ENCODE measurements at places on chromosomes 12 and 14.

DNA sequence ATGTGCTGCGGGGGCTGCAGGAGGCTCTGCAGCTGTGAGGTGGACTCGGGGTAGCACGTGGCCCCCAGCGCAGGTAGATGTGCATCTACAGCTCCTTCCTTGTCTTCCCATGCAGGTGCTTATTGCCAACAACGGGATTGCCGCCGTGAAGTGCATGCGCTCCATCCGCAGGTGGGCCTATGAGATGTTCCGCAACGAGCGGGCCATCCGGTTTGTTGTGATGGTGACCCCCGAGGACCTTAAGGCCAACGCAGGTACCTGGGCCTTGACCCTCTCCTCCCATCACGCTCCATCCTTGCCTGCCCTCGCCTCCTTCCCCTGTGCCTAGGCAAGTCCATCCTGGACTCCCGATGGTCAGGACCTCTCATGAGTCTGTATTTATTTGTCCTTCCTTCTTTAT is 51.4 kb downstream of the ACACB start:
- no peak for DNase-seq

DNA sequence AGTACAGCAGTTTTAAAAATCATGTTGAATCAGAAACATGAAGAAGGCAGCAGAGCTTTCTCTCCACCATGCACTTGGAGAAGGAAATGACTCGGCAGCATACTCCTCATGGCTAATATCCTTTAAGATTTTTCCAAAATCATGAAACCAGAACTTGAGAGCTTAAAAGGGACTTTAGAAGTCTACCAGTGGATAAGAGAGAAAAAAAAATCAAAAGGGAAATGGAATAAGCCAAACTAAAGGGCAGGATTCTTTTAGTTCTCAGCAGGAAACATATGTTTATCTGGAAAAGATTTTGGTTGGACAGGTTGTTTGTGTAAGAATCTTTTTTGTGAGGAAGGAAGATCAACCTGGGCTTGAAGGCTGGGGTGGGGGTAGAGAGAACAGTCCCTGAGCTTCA is 111.8 kb downstream of the PRKCH start:
- no peak for DNase-seq

DNA sequence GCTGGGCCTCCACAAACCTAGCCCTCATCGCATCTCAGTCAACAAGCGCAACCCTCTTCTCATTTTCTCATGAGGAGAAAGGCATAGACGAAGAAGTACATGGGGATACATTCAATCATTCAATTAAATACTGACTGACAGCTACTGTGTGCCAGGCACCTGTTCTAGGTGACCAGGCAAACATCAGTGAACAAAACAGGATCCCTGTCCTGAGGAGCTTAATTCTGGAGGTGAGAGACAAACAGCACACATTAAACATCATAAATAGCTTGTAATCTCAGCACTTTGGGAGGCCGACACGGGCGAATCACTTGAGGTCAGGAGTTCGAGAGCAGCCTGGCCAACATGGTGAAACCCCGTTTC is 362 bp upstream of the ACYP1 start:
- DNase-seq, result no peak

DNA sequence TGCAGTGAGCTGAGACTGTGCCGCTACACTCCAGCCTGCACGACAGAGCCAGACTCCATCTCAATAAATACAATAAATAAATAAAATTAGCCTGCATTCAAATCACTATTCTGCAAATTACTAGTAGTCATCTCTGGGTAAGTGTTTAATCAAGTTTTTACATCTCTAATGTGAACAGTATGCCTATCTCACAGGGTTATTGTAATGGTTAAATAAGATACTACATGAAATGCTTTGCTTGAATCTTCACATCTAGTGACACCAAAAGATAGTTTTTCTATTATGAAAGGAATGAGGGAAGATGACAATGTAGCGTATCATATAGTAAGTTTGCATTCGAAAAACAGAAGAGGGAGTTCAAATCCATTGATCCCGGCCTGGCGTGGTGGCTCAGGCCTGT is 2.1 kb downstream of the SRSF9 start:
- no peak for DNase-seq

- DNase-seq, result no peak
Observed at GRCh38 chr12:54258201-54258681, 21.7 kb downstream of the CBX5 start.

DNA sequence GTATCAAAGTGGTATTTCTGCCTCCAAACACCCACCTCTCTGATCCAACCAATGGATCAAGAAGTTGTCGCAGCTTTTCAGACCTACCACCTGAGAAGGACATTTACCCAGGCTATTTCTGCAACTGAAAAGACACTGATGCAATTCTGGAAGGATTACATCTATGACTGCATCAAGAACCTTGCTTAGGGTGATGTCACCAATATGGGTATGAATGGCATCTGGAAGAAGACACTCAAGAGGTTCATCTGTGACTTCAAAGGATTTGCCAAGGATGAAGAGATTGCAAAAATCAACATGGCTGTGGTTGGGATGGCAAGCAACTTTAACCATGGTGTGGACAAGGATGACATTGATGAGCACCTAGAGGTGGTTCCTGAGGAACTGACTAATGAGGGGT is 154.2 kb downstream of the PCNX1 start:
- DNase-seq, result no peak

DNA sequence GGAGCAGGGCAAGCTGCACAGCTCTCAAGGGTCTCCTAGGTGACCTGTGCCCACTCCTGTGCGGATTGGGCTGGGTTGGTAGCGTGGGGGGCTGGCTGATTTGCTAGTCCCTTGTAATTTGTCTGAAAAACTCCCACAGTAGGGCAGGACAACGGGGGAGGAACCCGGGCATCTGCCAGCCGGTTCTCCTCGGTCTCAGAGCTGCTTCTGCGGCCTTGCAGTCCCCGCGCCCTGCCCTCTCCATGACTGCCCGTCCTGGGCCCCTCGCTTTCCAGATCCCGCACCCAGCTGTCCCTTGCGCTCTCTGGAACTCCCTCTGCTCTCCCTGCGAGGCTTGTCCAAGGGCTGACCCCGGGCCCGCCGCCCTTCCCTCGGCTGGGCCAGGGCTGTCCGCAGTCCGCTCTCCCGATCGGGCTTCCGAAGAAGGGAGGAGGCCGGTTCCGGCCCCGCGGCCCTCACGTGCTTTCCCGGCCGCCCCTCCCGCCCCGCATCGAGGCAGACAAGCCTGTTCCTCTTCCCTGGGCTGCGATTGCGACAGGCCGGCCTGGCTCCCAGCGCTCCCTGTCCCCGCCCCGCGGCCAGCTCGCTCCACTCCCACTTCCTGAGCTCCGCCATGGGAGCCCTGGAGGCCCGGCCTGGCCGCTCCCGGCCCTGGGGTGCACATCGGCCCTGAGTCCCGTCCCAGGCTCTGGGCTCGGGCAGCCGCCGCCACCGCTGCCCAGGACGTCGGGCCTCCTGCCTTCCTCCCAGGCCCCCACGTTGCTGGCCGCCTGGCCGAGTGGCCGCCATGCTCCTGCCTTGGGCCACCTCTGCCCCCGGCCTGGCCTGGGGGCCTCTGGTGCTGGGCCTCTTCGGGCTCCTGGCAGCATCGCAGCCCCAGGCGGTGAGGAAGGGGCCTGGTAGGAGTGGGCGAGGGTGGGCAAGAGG is at the start of gene LTBR:
TSS of gene LTBR (plus strand) at position 591 of the 927 bp plus-strand sequence. CDS start at position 788, 197 bp downstream.
- peak; percentile 98 for DNase-seq

GRCh38 chr12:25084816-25085215 is 110.1 kb downstream of the DNAI7 start:
- DNase-seq, result no peak

DNA sequence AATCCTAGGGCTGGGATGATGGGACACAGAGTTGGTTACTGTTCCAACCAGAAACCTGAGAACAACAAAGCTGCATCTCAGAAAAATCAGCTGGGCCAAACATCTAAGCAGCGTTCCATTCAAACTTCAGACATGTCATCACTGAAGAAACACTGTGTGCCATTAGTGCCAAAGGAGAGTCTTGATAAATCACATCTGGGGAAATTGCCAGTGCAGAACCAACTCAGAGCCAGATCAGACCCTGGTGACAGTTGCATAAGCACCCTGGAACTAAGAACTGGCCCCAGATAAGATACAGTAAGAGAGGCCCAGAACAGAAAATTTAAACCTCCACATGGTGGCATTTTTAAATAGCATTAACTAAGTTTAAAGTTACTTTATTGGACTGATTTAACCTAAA is 482.8 kb downstream of the PRKD1 start:
- no peak for DNase-seq

DNA sequence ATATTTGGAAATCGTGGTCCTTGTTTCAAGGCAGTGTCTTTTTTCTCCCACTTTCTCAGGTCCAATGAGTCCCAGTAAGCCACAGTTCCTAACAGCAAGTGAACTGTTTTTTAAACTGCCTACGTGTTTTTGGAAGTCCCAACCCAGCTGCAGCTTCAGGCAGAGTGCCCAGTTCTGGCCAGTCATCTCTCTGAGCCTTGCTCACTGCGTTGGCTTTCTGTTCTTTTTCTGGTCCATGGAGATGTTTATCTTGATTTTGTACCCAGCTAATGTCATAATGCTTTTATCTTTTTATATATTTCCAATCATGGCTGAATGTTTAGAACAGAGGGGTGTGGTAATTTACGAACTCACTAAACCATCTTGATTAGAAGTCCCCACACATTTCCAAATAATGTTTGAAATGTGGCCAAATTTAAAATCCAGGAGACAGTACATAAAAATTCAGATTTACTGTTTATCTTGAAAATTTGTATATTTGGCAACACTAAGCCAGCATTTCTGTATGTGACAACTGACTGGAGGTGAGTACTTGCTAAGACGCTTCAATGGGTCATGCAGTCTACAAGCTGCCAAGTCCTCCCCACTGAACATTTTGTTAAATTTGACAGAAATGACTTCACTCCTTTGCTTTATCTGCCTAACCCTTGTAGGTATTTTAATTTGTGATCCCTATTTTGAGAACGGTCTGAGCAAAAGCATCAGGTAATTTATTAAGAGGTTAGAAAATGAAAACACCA is 46.1 kb upstream of the OTOGL start:
- peak; percentile 53 for DNase-seq

GRCh38 chr12:28800129-28800528 is 348.9 kb upstream of the FAR2 start:
- no peak for DNase-seq

DNA sequence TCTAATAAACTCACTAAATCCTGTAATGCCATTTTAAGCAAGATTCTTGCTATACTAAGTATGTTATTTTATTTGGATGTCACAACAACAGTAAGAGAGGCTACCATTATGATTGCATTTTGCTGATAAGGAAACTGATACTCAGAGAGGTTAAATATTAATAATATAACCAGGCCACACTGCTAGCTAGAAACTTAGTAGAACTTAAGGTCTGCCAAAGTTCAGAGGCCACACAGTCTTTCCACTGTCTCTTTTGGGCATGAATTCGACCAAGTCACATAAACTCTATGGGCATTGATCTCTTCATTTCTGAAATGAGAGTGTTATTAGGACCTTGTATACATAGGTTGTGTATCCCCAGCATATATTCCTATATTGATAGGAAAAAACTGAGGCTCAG is 147.9 kb downstream of the SYNE2 start:
- DNase-seq, result no peak

DNA sequence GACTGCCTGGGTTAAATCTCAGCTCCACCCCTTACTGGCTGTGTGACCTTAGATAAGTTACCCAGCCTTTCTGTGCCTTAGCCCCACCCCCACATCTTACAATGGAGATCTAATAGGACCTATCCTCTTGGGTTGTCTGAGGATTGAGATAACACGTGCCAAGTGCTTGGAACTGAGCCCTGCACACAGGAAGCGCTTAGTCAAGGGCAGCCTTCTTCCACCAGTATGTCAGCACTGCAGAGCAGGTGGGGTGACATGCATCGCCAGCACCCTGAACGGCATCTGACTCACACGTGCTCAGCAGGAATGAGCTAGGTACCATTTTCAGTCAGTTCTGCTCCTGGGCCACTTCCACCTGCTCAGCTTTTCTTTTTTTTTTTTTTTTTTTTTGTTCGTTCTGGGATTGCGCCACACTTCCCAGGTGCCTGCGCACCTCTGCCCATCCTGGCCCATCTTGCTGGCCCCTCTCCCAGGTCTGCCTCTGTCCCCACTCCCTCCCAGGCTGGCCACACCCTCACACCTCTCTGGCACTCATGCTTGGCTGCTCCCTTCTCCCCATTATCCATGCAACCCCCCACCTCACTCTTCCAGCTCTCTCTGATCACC is 19.6 kb downstream of the LGMN start:
- DNase-seq, result no peak

DNA sequence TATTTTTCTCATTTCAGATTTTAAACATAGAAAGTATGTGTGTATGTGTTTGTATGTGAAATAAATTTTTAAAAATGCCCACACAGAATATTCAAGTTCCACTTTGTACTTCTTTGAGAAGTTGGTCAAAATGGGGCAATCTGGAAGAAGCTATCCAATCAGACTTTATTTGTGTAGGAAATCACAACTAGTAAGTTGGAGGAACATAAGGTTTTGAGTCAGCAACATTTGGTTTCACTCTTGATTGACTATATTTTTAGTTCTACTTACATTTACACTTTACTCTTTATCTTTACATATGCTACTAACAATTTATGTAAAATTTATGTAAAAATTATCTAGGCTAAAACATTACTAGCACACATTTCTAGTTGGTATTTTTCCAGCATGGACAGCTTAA is 128.1 kb downstream of the ATXN7L3B start:
- DNase-seq, result no peak

GRCh38 chr12:127599436-127599835 is 667.5 kb upstream of the TMEM132C start:
- no peak for DNase-seq

GRCh38 chr14:53525608-53526007 is 372.5 kb upstream of the DDHD1 start:
- no peak for DNase-seq

GRCh38 chr14:100865682-100866591 is 37.6 kb downstream of the RTL1 start:
- no peak for DNase-seq

DNA sequence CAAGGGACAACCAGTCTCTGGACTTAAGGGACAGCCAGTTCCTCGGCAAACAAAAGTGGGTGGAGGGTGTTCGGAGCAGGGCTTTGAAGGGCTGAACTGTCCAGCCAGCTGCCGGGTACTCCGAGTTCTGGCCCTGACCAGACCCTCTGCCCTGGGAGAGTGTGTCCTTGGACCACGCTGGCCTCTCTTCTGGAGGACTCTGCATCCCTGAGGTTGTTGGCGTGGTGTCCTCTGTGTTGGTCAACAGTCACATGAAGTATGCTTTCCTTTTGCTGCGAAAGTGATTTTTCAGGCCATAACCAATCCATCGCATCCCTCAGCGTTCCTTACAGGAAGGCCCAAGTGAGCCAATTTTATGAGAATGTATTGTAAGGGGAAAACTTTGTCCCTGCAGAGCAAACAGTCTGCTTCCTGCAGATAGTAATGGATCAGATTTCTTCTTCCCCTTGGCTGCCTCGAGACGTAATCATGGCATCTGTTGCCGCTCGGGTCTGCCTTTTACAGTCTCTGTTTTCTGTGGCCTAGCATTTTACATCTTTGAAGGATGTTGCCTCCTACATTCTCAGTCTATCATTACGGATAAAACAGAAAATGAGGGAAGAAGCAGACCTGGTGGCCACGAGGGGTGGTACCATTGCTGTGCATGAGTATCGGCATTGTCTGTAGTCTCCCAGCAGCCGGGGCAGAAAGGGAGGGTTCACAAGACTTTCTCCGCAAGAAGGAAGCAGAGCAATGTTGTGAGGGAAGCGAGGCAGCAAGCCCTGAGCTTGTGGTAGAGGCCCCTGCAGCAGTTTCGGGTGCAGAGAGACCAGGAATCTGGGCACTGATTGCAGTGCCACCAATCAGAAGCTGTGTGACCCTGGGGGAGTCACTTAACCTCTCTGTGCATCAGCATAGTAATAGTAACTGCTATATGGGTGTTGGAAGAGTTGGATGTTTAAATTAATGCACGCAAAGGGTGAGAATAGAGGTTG is 47.4 kb downstream of the SMIM41 start:
- peak; percentile 68 for DNase-seq
